ENCODE measurements at places on chromosomes 11 and 22. TPM values are rescaled to one million over a fixed set of nuclear protein-coding genes. Genes with fewer than 3 reads are reported as not detected.

Gene SNX19
- total RNA-seq, result 57.6 TPM

Gene OR2D2
- total RNA-seq, result 0.70 TPM

Gene INS
- 0.35 TPM for total RNA-seq

Gene DDX25
- total RNA-seq, result 2.2 TPM

Gene TMEM191B
- total RNA-seq, result 3.1 TPM

Gene LMO1
- 0.99 TPM for total RNA-seq

Gene FOLR3
- total RNA-seq, result 2.3 TPM

Gene TTC28
- total RNA-seq, result 77.8 TPM

Gene NPAS4
- 3.1 TPM for total RNA-seq

Gene LRRC55
- total RNA-seq, result 2.0 TPM

Gene GAL3ST1
- 27.3 TPM for total RNA-seq

Gene OR52I2
- total RNA-seq, result not detected

Gene FAM111B
- total RNA-seq, result 5.8 TPM

Gene NEU3
- total RNA-seq, result 15.2 TPM

Gene SLC22A6
- 9.7 TPM for total RNA-seq

Gene TMEM179B
- total RNA-seq, result 43.4 TPM

Gene VSTM5
- total RNA-seq, result 1.9 TPM

Gene AP2A2
- total RNA-seq, result 93.0 TPM

Gene KCNE3
- total RNA-seq, result 18.6 TPM

Gene GALNT18
- total RNA-seq, result 53.5 TPM

Gene OR4A16
- total RNA-seq, result not detected

Gene OLFML1
- 32.1 TPM for total RNA-seq

Gene UBQLN3
- 0.82 TPM for total RNA-seq

Gene FOLH1
- total RNA-seq, result 9.9 TPM

Gene DEAF1
- 27.9 TPM for total RNA-seq

Gene OR6A2
- total RNA-seq, result 0.41 TPM

Gene GRM5
- total RNA-seq, result 1.2 TPM

Gene LRRC4C
- total RNA-seq, result 13.1 TPM

Gene RFPL1
- total RNA-seq, result not detected

Gene CD3E
- total RNA-seq, result 0.82 TPM

Gene OR5P2
- 0.18 TPM for total RNA-seq

Gene PGA5
- not detected for total RNA-seq

Gene INSC
- 0.53 TPM for total RNA-seq

Gene OR52H1
- total RNA-seq, result 2.3 TPM

Gene CCDC73
- 0.06 TPM for total RNA-seq

Gene CNIH2
- total RNA-seq, result 1.6 TPM

Gene TMEM45B
- total RNA-seq, result 17.3 TPM

Gene CNTN5
- total RNA-seq, result 32.9 TPM

Gene MUS81
- 53.4 TPM for total RNA-seq

Gene RCOR2
- 4.1 TPM for total RNA-seq

Gene FOSL1
- not detected for total RNA-seq

Gene PYGM
- 136 TPM for total RNA-seq

Gene ST14
- 39.8 TPM for total RNA-seq

Gene ALDH3B2
- 2.1 TPM for total RNA-seq

Data from metanephros (tissue), 2 donors.